ENCODE measurements at places on chromosomes 3 and 15.
A peak's percentile ranks its signal among the peaks of the same experiment; 100 is the strongest.

- no peak for DNase-seq
Measured at GRCh38 chr3:155747946-155748290, 3.0 kb upstream of the PLCH1 start.

GRCh38 chr15:98397419-98397818 lies 250.9 kb upstream of the IGF1R start:
- DNase-seq = no peak

DNA sequence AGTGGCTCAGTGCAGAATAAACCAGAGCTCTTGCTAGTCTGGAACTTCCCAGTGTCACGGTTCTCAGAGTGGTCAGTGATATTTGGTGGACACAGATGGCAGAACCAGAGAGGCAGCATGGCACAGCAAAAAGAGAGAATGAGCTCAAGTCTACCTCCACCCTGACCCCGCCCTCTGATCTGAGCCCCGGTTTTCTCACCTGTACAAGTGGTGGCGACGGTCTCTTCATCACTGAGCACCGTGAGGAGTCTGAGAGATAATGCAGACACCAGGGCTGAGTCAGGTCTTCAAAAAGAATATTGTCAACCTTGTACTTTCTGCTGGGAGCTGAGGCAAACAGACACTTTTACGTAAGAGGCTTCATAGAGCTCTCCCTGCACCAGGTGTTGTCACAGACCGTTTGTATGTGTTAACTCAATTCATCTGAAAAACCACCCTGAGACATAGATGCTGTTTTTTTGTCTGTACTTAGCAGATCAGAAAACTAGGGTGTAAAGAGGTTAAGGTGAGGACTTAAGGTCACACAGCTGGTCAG lies 13.2 kb downstream of the FGD5 start:
- no peak for DNase-seq

GRCh38 chr3:130395916-130396315 lies 50.4 kb downstream of the COL6A5 start:
- DNase-seq = no peak

DNA sequence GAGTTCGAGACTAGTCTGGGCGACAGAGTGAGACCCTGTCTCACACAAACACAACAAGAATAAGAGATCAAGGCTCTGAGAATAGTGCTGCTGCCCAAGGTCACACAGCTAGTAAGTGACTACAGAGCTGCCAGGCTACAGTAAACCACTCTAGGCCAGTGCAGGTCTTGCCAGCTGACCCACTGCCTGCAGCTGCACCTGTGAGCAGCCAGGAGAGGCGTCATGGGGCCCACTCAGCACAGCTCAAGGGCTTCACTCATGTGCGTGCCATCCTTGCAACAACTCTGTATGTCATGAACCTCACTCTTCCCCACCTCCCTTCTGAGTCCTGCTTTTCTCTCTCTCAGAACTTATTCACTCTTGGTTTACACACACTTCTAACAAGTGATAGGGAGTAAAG lies 176.7 kb downstream of the SMAD6 start:
- no peak for DNase-seq

DNA sequence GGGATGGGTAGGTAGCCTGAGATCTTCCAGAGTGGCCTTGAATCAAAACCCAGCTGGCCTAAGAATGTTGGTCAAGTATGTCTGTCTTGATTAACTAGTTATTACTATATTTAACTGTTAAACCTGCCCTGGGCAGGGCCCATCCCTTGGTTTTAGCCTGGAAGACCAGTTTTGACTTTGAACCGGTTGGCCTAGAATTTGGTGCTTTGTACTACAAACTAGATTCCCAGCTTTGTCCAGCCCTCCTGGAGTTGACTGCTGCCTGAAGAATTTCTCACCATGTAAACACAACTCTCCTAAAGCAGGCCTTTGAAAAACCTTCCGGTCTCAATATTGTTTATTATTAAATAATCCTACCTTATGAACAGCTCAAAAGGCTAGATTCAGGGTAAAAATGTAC lies 16.0 kb downstream of the C15orf62 start:
- no peak for DNase-seq

GRCh38 chr15:72585025-72585424 lies 69.5 kb upstream of the GOLGA6B start:
- no peak for DNase-seq

DNA sequence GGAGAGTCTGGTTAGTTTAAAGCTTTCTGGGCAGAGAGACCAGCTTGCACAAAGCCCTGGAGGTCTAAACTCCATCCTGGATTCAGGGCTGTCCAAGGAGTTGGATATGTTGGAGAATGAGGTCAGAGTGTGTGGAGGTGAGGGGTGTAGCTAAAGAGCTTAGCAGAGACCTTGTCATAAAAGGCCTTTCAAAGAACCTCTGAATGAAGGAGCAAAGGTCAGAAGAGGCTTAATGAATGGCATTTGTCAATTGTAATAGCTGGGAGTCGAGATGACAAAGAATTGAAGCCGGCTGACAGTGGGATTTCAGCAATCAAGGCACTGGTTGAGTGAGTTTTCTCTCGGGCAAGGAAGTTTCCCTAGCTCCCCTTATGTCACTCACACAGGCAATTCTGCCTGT lies 202.6 kb downstream of the PDCD6IP start:
- DNase-seq = no peak

- DNase-seq = peak; percentile 25
Measured at GRCh38 chr3:46566040-46566641, at the start of gene LRRC2. Gene LRRC2 (minus strand): TSS chr3:46566302. CDS start chr3:46551591, 14,711 bp downstream.

GRCh38 chr15:66389859-66390381 lies 3.2 kb downstream of the MAP2K1 start:
- DNase-seq = no peak

GRCh38 chr3:188604651-188605050 lies 450.7 kb downstream of the LPP start:
- no peak for DNase-seq

DNA sequence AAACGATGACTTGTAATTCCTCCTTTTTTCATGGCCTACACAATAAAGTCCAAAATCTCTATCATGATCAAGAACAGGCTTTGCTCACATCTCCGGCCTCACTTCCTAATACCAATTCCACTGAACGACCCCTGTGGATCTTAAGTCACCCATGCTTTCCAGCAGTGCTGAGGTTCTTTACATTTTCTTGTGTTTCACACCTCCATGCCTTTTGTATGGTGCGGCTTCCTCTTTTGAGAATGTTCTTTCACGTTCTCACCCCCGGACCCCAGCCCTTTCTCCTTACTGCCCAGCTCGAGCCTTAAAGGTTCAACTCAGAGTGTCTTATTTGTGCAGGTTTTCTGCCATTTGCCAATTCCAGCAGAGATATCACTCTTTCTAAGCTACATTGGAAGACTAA lies 70.1 kb downstream of the CSNK1G1 start:
- DNase-seq = no peak

DNA sequence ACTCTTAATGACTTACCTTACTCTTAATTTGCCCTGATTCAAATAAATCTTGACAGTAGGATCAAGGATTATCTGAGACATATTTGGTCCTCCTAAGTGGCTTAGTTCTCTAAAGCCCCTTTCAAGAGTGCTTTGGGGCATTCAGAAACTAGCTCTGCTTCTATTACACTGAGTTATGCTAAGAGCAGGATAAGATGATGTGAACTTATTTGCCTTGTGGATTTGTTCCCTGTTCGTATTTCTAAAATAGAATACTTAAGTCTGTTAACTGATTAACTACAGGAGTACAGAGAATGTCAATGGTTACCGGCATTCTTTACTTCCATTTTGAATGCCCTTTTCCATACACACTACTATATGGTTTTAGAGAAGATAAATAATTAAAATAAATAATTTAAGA lies 14.8 kb upstream of the FRMD4B start:
- DNase-seq = no peak

DNA sequence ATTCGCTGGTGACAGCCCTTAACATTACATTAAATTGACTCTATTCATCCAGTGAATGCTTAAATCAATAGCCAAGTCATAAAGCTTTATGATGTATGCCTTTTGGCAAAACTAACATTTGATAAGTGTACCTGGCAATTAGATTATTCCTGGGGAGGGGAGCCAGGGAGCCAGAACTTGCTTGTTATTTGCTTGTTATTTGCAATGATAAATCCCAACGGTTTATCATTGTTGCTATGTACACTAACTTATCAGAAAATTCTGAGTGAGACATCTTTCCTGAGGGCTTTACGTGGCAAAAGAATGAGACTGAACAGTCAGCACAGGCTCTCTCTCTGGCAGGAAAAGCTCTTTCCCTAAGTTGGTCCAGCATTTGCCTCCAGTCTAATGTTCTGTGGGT lies 35.8 kb upstream of the FBN1 start:
- no peak for DNase-seq

DNA sequence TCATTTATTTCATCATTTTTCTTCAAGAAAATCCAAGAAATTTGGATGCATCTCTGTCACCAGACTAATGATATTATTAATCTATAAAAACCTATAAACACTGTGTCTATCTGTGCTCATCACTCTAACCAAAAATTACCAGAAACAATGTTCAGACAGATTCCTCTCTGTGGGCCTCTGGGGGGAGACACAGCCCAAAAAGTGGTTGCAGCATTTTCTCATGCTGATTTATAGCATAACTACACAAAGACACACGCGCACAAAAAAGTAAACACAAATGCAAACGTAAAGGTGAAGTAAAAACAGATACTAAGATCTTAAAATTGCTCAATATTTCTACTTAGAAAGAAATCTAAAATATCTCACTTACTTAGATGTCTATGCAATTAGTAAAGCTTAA lies 976.0 kb downstream of the GBE1 start:
- no peak for DNase-seq

DNA sequence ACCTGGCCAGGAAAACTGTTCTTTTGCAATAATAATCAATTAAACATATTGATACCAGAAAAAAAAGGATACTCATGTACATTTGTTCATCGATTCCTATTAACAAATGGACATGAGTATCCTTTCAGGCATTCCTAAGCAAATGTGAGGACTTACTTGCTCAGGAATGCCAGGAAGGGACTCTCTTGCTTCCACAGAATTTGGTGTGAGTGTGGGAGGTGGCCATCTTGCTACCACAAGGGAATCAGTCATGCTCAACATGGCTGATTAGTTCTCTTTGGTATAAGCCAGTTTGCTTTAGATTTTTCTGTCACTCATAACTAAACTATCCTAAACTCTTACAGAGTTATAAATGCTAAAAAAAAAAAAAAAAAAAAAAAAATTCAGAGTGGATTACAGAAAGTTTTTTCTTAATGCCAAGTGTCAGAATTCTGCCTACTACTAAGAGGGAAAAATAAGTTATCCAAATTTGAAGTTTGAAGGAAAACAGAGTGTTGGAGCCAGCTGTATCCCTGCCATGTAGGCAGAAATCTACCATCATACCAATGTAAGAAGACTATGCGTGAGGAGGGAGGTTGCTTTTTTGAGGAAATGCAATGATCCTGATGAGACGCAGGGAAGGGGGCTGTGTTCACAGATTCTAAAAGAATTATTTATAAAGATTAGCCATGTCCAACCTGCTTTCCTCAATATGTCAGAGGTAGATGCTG lies 98.7 kb downstream of the PLD1 start:
- no peak for DNase-seq

All from stimulated activated CD4-positive, alpha-beta T cell treated with anti-CD3 and anti-CD28 coated beads, Interleukin-4, amount 100 ng/mL, for 1 hour (primary cell).